Activated CD8-positive, alpha-beta memory T cell treated with anti-CD3 and anti-CD28 coated beads for 4 hours (primary cell): ENCODE measurements at places on chromosomes 1 and 21.

DNA sequence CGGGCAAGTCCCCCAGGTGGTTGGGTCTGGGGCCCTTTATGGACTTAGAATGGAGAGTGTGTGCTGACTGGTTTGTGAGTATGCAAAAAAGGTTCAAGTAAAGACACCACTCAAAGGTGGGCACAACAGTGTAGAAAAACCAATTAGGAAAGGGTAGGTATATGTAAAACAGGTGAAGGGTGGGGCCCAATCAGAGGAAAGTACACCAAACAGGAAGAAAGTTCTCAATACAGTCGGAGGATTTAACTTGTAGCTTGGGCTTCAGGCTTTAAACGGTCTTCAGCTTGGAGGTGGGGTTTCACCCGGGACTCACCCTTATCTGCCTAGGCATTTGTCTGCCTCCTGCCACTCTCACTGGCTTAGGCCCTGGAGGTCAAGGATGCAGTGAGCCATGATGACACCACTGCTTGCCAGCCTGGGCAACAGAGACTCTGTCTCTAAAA, 6.8 kb upstream of the PUM1 start:
- no peak for DNase-seq

DNA sequence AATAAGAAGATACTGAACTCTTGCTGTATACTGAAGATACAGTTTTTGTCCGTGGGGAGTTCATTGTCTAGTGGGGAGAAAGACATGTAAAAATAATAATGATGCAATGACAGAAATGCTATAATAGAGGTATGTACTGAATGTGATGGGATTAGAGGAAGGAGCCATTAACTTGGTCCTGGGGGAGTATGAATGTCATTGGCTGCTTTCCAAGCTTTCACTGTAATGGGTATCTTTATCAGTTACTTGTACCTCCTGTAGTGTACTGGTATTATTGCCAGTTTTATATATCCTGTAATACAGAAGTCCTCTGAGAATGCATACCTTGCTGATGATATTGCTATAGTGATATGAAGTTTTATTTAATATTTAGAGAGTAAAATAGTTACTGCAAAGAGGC, 7.4 kb downstream of the BTBD8 start:
- DNase-seq: no peak

DNA sequence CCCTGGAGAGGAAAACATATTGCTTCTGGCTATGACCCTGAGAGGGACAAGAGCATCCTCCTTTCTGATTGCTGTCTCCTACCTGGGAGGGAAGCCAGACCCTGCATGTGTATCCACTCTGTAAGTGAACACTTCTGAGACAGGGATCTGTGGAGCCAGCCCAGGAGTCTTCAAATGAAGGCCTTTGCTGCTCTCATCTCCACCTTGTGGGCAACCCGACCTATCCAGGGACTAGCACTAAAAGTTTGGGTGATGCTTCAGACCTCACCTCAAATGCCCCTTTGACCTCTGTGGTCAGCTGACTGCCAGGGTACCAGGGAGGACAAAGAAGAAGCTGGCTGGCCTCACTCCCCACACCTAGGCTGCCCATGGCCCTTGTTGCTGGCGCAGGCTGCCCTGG, 64.7 kb downstream of the KCND3 start:
- no peak for DNase-seq

DNA sequence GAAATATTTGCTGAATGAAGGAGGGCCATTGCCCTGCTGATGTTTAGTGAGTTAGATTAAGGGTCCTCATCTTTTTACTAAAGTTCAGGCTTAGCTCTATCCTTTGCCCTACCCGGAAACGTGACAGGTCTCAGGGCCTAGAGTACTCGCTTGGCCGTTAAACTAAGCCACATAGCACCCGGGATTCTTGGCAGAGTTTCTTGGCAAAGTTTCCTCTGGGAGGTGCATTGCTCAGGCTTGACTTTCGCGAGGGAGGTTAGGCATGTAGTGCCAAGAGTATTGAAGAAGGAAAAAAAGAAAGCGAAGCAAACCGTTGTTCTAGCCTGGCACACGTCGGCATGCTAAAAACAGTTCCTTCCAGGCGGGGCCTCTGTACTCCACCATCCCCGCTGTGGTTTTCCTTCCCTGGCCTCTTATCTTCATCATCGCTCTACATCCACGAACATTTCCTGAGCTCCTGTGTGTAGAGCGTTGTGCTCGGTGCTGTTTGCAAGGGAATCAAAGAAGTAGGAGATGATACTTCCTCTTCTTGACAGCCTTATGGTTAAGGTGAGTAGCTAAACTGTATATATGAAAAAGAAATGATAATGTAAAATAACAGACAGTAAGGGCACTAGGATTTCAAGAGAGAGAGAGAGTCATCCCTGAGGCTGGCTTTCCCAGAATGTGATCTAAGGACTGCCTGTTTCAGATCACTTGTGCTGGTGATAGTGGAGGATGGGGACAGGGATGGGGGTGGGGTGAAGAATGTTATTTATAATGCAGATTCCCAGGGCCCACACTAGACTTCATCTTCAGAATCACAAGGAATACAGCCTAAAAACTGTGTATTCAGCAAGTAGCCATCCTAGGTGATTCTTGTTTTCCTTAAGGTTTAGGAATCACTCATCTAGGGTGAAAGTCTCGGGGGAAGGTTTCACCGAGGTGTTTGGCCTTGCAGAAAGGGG, 18.8 kb downstream of the RNF220 start:
- no peak for DNase-seq

- DNase-seq: no peak
Observed at GRCh38 chr1:8714173-8714572, 103.3 kb downstream of the RERE start.

- no peak for DNase-seq
Observed at GRCh38 chr1:234272656-234273312, 100.5 kb upstream of the COA6 start.

DNA sequence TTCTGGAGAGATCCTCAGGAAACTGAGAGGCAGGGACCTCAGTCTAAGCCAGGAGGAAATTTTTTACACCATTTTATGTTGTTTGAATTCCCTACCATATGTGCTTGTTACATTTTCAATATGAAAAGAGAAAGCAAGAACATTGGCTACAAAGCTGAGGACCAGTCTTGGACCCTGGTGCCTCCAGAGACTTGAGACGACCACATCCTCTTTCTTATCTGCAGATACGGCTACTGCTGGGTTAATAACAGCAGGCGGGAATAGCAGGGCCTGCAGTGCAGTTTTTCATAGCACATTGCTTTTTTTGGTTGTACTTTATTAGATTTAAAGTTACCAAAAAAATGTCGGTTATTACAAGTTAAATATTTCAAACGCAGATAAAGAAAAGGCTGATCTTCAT, 3.9 kb downstream of the KDM4A start:
- DNase-seq: no peak

DNA sequence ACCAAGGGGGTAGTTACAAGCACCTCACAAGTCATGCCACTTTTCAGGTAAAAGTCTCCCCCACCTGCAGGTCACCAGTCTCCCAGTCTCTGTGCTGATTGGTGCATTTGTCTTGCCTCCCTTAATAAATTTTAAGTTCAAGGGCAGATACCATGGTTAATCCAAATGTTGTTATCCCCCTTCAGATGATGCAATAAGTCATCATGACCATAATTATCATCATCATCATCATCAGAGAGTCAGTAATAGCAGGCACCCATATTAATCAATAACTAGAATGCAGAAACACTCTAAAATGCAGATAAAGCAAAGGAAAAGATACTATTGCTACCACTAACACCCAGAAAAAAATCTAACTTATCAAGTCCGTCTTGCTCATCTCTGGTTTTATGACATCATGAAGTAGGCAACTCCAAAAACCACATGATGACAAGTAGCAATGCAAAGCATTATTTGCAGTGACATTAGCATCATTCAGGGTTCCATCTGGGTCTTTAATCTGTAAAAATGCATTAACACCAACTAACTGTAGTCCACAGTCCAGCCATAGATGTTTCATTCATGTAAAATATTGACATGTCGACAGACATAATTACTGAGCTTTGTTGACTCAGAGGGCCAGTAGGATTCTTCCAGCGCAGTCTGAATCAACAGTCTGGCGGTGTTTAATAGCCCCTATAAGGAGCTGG, 492.0 kb upstream of the RUNX1 start:
- DNase-seq: no peak

DNA sequence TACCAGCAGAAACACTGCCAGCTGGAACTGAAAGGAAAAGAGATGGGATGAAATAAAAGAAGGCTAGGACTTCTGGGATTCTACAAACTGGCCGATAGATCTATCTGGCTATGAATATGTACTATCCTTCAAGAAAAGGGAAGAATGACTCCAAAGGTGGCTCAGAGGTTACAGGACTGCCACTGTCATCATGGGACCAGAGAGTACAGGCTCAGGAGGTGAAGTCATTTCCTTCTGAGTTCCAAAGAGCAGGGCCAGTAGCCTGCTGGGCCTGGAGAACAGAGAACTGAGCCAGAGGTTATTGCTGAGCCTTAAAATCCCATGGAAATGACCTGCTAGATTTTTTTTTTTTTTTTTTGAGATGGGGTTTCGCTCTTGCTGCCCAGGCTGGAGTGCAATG, 27.6 kb downstream of the ZNF496 start:
- no peak for DNase-seq

DNA sequence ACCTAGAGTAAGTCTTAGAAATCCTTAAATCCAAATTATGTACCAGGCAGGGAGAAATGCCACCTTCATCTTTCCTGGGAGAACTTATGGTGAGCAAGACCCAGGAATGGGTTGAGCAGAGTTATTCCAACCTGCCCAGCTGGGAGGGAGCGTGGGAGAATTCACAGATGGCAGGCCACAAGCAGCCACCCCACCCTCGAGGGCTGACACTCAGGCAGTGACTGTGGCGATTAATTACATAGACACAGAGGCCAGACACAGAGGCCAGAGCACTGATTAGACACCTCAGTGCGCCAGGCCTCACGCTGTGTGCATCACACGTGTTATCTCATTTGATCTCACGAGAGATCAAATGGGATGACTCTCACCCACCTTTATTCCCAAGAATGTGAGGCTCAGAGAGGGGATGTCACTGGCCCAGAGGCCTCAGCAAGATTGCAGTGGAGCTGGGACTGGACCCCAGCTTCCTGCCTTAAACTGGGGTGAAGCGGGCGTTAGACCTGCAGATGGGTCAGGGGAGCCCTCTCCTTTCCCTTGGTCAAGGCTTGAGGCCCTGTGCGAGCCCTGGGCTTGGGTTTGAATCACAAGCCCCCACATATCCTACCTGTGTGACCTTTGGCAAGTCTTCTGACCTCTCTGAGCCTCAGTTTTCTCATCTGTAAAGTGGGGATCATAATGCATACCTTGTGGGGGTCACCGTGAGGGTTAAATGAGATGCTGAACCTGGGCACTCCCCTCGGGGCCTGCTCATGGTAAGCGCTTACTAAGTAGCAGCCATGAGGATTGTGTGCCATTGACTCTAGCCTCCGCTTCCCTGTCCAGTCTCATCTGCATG, 28.8 kb upstream of the PADI4 start:
- DNase-seq: no peak

GRCh38 chr1:180954005-180954800, 41.5 kb downstream of the KIAA1614 start:
- peak; percentile 35 for DNase-seq

- DNase-seq: no peak
Observed at GRCh38 chr21:40300300-40300699, 433.1 kb downstream of the PCP4 start.

DNA sequence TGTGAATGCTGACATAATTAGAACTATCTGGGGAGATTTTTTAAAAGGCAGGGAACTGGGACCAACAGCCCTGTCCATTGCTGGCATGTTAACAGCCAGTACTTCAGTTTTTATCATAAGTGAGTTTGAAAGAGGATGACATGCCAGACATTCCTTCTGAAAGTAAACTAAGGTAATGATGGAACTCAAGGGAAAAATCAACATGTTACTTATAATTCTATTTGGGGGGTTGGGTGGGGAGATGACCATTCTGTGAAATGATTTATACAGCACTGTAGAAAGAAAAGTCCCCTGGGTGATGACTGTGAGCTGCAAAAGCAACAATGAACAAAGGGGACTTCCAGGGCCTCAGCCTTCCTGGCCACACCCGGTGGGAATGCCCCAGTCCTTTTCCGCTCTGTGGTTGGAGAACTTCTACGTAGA, 5.4 kb upstream of the LAMC2 start:
- no peak for DNase-seq

DNA sequence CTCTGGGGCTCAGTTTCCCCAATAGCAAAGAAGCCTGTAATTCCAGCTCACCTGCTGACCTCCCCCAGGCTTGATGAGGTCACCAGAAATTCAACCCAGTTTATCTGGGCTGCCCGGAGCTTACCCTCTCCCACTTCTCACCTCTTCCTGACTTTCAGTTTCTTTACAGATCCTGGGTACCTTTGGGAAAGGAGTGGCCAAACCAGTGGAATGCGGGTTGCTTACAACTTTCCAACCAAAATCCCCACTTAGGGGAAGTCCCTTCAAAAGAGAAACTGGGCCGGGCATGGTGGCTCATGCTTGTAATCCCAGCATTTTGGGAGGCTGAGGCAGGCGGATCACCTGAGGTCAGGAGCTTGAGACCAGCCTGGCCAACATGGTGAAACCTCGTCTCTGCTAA, 5.9 kb upstream of the MARCKSL1 start:
- DNase-seq: no peak

DNA sequence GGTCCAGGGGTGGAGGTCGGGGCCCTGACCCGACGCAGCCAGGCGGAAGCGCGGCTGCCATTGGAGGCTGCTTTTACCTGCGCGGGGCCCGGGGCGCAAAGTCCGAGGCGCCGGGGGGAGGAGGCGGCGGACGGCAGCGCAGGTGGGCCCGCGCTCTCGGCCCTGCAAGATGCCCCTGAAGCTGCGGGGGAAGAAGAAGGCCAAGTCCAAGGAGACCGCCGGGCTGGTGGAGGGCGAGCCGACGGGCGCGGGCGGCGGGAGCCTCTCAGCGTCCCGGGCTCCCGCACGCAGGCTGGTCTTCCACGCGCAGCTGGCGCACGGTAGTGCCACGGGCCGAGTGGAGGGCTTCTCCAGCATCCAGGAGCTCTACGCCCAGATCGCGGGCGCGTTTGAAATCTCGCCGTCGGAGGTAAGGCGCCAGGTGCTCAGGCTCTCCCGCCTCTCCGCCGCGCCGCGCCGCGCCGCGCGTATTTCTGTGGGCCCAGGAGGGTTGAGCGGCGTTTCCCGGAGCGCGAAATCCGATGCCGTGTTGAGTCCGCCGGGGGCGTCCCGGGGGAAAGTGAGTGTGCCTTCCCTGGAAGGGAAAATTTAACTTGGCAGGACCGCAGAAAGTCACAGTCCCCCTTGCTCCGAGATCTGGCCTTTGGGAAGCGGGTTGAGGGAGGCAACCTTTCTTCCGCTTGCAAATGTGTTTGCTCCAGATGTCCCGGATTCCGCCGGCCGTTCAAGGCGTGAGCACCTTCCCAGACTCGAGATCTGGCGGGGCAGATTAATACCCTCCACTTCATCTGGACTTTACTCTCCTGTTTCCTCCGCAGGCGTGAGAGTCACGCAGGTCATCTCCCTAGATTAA, at the start of gene GIPC2:
GIPC2 (plus strand) TSS at position 41 of the 853 bp plus-strand sequence; CDS start at position 170, 129 bp downstream.
- DNase-seq: no peak

DNA sequence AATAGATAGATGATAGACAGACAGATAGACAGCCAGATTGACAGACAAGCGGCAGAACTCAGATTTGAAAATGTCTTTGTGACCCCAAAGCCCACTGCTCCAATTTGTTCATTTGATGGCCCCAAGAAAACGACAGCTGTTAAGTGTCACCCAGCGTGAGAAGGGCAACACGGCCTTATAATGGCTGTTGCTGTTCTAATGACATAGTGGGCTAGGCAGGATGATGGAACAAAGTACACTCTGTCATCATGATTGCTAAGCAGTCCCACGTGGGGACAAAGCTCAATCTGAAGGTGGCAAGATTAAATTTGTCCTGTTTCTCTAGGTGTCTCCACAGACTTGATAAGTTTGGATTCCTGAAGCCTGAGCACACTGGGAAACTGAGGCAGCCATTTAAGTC, 112.9 kb downstream of the DAB1 start:
- no peak for DNase-seq

GRCh38 chr1:206094024-206094423, 23.2 kb downstream of the AVPR1B start:
- no peak for DNase-seq
